H9 (cell line): ENCODE measurements at places on chromosomes 6 and 20.

GRCh38 chr20:62323146-62323979 lies 20.6 kb downstream of the ADRM1 start:
- DNase-seq, result no peak

GRCh38 chr6:26097268-26097875 lies 10.1 kb downstream of the HFE start:
- DNase-seq, result peak; percentile 72

GRCh38 chr6:133040094-133040802 lies 200.9 kb upstream of the EYA4 start:
- no peak for DNase-seq

DNA sequence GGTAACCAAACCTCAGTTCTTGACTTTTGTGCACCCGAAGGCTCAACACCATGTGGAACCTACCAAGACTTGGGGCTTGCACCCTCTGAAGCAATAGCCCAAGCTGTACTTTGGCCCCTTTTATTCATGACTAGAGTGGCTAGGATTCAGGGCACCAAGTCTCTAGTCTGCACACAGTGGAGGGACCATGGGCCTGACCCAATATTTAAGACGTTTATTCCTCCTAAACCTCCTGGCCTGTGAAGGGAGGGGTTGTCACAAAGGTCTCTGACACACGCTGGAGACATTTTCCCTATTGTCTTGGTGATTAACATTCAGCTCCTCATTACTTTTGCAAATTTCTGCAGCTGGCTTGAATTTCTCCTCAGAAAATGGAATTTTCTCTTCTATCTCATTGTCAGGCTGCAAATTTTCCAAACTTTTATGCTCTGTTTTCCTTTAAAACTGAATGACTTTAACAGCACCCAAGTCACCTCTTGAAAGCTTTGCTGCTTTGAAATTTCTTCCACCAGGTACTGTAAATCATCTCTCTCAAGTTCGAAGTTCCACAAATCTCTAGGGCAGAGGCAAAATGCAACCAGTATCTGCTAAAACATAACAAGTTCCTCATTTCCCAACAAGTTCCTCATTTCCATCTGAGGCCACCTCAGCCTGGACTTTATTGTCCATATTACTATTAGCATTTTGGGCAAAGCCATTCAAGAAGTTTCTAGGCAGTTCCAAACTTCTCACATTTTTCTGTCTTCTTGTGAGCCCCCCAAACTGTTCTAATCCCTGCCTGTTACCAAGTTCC lies 481.4 kb upstream of the BTBD3 start:
- no peak for DNase-seq

- DNase-seq, result no peak
Measured at GRCh38 chr6:109484122-109484521, 1.1 kb upstream of the ZBTB24 start.

GRCh38 chr6:105192707-105193465 lies 13.1 kb upstream of the POPDC3 start:
- DNase-seq, result no peak

- no peak for DNase-seq
Measured at GRCh38 chr20:23873370-23874015, 6.1 kb downstream of the CST5 start.

DNA sequence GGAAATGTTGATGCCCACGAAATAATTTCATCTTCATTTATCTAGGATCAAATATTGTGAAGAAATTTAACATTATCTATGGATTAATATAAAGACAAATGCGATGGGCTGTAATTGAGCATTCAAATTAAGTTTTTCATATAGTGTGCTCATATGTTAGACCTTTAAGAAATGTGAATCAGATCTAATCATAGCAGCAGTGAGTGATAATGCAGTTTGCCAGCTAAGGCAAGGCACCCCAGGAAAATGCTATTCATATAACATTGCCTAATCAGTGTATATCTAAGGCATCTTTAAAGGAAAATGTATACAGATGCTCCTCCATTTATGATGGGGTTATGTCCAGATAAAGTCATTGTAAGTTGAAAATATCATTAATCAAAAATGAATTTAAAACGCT lies 135.2 kb downstream of the KCNQ5 start:
- DNase-seq, result no peak

DNA sequence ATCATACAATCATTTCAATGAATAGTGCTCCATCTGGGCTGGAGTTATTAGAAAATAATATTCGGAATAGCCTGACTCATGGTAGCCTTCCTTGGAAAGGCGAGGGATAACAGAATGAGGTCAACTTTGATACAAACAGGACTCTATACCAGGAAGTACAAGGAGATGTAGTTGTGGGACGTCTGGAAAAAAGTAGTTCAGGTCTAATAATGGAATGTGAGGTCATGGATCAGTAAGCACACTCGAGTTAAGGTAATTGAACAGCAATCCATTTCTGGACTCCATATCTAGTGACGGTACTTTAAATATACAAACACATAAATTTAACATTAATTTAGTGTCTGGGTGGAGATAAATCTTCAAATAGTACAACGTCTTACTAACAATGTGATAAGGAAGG lies 1204.0 kb upstream of the ADGRB3 start:
- no peak for DNase-seq

DNA sequence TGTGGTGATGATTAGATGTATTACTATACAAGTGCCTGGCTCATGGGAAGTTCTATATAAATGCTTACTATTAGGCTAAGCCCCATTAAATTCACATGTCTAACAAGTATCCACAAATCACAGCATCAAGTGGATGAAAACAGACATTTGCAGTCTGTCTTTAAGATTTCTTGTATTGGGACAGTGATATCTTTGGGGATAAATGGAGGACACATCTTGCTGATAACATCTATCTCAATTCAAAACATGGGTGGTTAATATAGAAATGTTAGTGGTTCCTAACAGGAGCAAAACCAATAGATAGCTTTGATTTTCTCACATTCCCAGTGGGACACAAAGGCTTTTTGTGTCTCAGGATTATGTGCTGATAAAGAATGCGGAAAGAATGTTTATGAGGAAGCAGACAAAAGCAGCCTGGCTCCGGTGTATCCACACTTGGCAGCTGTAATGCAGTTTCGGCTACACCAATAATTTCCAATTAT lies 29.3 kb downstream of the PTPRK start:
- DNase-seq, result no peak

DNA sequence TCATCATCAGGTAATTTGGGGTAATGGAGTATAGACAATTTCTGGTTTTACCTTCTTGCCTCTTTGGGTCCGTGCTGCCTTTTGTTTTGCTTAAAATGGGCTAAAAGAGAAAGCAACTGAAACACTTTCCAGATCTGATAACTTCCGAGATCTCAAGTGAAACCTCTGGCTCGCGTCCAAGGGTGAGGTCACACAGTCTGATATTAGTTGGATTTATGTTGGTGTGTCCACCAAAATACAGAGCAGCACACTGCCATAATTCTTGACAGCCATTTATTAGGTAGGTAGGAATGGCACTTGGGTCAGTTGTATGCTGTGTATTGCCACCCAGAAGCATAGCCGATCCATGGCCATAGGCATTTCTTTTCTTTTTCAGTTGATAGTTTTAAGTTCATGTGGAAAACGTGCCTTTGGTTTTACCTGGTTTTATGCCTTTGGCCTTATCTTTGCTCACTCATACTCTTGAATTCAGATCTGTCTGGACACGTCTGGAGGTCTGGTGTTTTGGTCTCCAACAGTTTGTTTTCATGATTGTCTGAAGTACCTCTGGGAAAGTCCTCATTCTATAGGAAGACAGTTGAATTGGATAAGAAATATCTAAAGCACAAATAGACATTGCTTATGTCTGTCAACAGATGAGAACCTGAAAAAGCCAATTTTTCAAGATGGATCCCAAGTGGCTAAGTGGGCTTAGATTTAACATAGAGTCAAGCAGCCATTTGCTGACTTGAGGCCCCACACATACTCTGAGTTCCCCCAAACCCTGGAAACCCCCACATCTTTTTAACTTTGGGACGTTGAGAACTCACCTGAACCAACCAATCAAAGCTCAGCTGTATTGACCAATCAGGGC lies 320.8 kb downstream of the SOX4 start:
- no peak for DNase-seq

GRCh38 chr6:125379174-125379573 lies 77.4 kb upstream of the HDDC2 start:
- no peak for DNase-seq

DNA sequence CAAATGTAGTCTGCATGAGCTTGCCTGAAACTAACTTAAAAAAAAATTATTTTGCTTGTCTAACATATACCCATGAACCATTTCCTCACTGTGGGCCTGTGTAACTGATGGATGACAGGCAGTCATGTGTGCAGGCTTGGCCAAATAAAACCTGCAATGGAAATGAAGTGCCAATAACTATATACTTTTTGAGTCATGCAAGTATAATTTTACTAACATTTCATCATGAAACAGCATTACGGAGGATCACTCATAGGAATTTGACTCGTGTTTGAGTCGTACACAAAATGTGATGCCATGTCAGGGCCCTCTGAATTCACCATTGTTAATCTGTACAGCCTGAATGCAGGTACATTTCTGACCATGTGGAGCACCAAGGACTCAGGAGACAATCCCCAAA lies 46.6 kb downstream of the HDDC2 start:
- no peak for DNase-seq

GRCh38 chr6:129801909-129802308 lies 59.2 kb downstream of the TMEM244 start:
- no peak for DNase-seq

DNA sequence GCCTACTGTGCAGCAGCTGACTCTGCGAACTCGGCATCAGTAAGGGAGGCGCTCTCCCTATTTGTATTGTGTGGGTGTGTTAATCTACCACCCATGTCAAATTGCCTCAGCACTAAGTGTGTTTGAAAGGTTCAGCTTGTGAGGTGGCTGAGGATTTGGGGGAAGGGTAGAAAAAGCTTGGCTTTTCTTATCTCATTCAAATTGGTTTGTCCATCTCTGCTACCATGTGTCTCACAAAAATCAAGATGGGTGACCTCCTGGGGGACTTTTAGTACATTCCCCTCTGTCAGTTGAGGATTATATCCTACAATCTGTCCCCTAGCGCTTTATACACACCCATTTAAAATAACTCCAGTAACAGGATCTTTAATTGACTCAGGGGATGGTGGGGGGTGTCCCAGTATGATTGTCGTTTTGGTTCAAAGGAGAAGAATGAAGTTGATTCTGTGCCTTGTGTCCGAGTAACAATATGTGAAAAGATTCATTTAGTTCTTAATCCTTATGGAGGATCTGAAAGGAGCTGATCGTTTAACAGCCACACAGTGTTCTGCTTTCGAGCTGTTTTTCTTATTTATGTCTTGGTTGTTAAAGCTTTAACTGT lies 609.6 kb downstream of the PKHD1 start:
- no peak for DNase-seq

GRCh38 chr6:30037182-30037788 lies 23.8 kb upstream of the POLR1H start:
- no peak for DNase-seq

DNA sequence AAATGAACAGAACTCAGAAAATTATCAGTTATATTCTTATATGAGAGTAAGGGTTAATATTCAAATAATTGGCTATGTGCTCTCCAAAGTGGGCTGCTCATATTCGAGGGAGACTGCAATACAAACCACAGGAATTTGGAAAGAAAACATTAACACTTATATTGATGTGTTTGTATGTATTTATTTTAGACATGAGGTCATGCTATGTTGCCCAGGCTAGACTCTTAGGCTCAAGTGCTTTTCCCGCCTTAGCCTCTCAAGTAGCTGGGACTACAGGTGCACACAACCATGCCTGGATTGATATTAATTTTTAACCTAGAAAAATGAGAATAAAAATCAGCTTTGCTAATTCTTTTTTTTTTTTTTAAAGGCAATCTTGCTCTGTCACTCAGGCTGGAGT lies 35.0 kb downstream of the BTBD9 start:
- no peak for DNase-seq

GRCh38 chr20:1927217-1927616 lies 32.0 kb downstream of the SIRPA start:
- no peak for DNase-seq

GRCh38 chr6:139544701-139545057 lies 170.2 kb upstream of the CITED2 start:
- DNase-seq, result no peak

DNA sequence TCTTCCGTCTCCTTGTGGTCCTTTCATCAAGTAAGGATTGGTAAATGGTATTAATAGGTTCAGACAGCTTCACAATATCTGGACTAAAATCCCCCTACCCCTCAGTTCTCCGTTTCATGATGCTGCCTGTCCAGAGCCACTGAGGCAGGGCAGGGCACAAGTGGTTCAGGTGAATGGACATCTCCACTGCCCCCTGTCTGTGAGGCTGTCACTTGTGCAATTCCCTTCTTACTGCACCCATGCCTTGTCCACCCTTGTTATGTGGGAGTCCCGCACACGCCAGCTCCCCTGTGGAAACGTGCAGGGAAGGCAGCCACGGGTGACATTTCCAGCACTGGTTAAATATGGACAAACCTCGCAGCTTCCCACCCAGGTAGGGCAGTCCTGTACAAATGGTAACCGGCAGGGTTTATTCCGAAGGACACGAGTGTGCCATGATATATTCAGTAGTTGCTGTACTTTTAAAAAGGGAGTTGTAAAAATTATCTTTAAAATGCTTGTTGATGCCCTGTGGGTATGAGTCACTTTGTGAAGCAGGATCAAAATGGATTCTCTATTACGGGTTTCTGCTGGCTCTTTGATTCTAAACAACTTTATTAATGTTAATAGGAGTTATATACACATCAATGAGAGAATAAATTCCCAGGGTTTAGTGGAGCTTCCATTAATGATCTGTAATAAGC lies 73.5 kb downstream of the FYN start:
- no peak for DNase-seq

- DNase-seq, result no peak
Measured at GRCh38 chr20:38133680-38134426, 31.2 kb downstream of the TGM2 start.

GRCh38 chr6:131251590-131252199 lies 116.4 kb downstream of the AKAP7 start:
- DNase-seq, result no peak

DNA sequence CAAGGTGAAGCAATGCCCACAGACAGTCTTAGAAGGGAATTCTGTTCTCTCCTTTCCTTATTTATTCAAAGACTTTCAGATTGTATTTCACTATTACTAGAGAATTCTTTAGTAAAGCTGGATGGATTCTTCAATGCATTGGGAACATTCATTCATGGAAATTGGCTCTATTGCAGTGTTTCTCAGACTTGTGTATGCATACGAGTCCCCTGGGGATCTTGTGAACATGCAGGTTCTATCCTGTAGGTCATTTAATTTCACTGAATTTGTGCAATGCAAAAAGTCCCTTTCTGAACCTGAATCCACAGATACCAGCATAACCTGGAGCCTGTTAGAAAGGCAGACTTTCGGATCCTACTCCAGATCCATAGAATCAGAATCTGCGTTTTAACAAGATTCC lies 160.9 kb upstream of the AHI1 start:
- DNase-seq, result no peak

GRCh38 chr6:45541934-45542333 lies 164.2 kb upstream of the SUPT3H start:
- no peak for DNase-seq

GRCh38 chr20:51134405-51134804 lies 111.5 kb upstream of the KCNG1 start:
- no peak for DNase-seq

DNA sequence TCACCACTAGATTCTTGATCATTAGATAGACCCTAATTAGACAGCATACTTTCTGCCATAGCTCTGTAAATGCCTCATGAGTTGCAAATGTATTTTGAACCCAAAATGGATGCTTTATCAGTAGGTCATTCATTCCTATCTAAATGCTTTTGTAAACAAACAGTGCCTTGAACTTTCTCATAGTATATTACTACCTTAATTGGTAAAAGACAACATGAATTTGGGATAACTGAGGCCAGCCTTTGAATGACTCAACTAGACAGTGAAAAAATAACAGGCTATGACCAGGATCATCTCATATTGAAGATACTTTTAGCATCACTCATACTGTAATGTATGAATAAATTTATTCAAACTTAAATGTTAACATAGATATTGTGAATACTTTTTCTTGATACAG lies 37.0 kb upstream of the PRL start:
- no peak for DNase-seq
